ENCODE measurements at places on chromosomes 16 and 17.
A peak's percentile ranks its signal among the peaks of the same experiment; 100 is the strongest.

- no peak for DNase-seq
Measured at GRCh38 chr16:50724306-50724705, 17.6 kb upstream of the CYLD start.

DNA sequence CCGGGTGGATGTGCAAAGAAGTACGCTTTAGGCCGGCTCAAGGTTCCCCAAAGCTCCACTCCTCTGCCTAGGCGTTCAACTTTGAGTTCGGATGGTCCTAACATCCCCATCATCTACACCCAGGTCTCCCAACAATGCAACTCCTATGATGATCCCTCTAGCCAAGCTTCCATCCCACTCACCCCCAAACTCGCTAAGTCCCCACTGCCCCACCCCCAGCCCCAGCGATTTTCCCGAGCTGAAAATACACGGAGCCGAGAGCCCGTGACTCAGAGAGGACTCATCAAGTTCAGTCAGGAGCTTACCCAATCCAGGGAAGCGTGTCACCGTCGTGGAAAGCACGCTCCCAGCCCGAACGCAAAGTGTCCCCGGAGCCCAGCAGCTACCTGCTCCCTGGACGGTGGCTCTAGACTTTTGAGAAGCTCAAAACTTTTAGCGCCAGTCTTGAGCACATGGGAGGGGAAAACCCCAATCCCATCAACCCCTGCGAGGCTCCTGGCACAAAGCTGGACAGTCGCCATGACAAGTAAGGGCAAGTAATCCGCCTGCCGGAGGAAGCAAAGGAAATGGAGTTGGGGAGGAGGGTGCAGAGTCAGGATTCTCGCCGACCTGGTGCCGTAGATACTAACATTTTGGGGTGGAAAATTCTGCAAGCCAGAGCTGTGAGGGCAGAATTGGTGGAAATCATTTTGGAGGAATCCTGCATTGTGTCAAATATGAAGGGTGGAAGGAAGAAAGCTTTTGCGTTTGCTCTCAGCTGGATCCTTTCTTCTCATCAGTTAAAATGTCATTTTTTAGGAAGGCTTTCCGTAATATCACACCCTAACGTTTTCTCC, at the start of gene TP53:
Gene TP53 (minus strand): TSS at position 419 of the 836 bp plus-strand sequence. CDS start 10,896 bp downstream, outside the sequence.
- DNase-seq = peak; percentile 84

GRCh38 chr17:48726114-48726915, 2.2 kb downstream of the HOXB13 start:
- no peak for DNase-seq

- no peak for DNase-seq
Measured at GRCh38 chr17:75411328-75412067, 6.0 kb upstream of the GRB2 start.

GRCh38 chr17:37177254-37177870, 198.4 kb upstream of the C17orf78 start:
- no peak for DNase-seq

DNA sequence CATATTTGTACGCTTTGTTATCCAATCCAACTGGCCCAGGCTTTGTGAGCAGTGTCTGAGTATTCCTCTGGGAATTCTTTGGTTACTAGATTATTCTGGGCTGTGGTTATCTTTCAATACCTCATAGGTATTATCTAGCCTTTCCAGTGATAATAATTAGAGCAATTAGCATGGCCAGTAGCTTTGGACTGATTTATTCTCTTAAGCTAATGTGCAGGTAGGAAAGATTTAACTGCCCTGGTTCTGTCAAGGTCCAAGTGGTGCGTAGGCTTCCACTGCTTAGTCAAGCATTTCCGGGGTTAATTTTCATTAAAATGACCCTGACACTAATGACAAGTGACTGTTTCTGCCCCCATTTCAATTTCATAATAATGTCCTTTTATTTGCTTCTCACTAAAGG, 54.2 kb upstream of the PMFBP1 start:
- no peak for DNase-seq

DNA sequence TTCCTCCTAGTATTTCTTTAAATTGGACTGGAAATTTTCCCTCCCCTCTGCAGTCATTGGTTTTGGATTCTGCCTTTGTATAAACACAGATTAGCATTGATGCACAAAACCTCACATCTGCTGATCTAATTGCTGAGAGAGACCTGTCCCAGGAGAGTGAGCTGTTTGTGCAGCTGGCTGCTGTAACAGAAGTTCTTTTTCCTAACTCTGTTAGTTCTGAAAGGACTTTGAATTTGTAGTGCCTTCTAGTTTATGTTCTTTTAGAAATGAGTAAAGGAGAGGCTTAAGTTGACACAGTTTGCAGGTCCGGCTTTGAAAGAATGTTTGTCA, 45.2 kb upstream of the KPNB1 start:
- no peak for DNase-seq

- no peak for DNase-seq
Measured at GRCh38 chr16:79993629-79994209, 393.2 kb upstream of the MAF start.

GRCh38 chr17:57478478-57479250, 222.3 kb downstream of the MSI2 start:
- DNase-seq = no peak

DNA sequence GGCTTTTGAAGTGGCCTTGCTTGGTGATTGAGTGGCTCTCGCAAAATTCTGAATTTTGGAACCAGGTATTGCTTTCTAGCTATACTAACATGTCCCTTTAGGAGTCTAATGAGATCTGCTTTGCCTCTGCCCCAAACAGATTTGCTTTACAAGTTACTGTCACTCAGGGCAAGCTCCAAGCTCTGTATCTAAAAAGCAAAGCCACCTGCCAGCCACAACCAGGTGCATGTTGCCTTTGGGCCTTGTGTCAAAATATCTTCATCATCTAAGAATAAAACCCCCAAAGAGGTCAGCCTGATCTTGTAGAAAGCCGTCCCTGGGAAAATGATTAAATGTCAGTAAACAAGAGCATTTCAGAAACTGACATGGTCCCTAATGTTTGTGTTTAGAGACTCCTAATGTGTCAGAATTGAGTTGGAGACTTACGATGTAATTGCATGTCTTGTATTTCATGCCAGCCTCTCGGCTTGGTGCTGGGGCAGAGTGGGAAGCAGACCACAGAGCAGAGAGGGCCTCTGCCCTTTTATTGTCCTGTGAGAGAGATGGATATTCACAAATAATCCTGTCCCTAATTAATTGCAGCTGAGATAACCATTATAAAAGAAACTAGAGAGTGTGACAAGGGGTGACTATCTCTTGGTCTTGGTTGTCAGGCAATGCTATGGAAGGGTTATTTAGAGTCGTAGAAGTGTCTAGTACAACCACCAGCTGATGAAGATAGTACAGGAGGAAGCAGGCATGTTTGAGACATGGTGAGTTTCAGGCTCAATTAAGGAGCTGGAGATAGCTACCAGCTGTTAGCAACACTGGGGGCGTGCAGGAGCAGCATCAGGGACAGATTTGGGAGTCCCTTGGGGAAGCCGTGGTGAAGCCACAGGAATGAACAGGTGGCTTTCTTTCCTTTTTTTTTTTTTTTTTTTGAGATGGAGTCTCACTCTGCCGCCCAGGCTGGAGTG, 90.7 kb downstream of the PITPNC1 start:
- no peak for DNase-seq

DNA sequence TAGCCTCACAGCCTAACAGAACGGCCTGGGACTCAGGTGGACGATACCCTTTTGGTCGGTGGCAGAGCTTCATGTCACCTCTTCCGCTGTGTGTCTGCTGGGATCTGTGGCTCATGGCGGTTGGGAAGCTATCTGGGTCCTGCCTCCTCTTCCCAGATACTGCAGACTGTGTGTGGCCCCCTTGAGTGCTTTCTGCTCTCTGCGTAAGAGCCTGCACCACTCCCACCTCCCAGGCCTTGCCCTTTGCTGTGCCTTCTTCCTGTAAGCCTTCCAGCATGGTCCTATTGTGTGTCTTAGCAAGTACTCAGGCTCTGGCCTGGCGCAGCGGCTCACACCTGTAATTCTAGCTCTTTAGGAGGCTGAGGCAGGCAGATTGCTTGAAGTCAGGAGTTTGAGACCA, 17.5 kb upstream of the ADCY7 start:
- no peak for DNase-seq

DNA sequence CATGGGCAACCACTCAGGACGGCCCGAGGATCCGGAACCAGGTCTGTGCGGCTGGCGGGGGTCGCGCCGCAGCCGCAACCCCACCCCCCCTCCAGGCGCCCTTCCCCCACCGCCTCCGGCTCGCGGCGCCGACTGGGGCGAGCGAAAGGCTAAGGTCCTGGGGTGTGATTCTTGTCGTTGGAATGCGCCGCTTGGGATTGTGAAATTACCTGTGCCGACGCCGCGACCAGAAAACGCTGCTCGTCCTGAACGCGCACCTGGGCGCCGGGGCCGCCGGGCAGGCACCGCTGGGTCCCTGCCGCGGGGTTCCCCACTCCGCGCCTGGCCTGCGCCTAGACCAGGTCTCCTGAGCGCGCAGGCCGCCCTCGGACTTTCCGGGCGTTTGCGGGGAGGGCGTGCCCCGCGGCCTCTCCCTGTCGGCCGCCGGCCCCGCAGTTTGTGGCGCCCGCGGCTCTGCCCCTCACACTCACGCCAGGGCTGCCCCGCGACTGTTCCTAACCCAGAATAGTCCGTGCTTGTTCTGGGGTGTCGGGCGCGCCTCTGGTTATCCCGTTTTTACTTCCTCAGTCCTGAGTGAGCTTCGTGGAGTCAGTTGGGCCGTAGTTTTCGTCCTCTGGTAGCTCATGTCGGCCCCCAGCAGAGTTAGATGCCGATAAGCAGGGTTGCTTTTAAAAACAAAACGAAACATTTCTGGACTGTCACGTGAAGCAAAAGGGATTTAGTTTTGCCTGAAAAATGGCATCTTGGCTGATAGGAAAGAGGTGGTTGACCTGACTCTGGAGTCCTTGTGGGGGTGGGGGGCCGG, 147.2 kb downstream of the SPECC1 start:
- DNase-seq = peak; percentile 52

DNA sequence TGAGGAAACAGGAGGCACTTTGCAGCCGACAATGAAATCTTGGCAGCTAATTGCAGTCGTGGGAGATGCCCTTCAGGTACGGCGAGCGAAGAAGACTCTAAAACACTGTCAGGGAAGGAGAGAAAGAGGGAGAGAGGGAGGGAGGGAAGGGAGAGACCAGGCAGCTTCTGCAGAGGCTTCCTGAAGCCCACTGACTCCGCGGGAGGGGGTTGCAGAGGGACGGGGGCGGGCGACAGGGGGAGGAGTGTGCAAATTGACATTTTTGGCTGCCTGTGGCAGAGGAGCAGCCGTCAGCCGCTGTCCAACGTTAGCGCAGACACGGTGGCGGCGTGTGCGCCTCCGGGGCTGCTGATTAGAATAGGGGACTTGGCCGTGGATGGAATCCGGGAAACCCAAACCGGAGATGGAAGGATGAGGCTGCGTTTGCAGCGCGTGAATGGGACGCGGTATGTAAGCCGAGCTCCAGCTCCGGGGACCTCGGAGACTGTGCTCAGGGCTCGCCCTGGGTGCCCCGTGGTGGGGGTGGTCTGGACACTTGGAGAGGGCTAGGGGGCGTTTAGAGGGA, 849.1 kb upstream of the RBFOX1 start:
- DNase-seq = no peak

DNA sequence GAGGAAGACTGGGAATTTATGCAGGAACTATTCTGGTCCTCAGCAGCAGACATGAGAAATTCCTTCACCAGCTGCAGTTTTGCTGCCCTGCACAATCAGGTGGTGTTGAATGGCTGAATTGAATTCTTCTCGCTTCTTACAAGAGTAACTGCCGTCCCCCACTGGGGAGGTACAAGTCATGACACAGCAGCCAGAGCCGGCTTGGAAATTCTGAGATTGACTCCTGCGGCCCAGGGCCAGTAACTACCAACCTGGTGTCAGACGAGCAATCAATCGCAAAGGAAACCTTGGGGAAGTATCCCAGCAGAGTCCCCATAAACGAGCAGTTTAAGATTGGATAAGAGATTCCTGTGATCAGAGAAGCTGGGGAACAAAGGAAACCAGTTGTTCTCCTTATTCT, 30.7 kb downstream of the KNOP1 start:
- no peak for DNase-seq

DNA sequence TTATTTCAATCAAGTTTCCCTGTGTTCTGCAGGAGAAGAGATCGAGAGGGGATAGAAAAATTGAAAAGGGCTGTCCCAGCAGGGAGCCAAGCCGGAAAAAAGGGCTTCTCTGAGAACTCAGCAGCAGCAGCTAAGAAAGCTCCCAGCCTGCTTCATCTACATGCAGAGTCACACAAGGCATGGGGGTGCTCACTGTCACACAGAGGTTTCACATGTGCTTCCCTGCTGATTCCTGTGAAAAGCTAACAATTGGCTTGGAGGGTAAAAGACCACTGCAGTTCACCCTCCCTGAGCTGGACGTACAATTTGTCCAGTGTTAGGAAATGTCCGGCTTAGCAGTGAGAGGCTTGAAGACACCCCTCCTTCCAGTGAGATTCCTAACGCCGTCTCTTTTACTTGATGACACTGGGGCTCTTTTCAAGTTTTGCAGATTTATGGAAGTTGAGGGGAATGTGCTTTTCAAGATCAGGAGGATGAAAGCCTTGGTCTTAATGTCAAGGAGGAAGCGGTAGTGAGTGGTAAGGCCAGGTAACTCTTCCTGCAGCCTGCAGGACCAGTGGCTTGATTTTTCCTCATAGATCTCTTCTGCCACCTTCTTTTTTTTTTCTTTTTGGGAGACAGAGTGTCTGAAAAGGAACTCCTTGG, 85.6 kb downstream of the WNT3 start:
- DNase-seq = no peak

DNA sequence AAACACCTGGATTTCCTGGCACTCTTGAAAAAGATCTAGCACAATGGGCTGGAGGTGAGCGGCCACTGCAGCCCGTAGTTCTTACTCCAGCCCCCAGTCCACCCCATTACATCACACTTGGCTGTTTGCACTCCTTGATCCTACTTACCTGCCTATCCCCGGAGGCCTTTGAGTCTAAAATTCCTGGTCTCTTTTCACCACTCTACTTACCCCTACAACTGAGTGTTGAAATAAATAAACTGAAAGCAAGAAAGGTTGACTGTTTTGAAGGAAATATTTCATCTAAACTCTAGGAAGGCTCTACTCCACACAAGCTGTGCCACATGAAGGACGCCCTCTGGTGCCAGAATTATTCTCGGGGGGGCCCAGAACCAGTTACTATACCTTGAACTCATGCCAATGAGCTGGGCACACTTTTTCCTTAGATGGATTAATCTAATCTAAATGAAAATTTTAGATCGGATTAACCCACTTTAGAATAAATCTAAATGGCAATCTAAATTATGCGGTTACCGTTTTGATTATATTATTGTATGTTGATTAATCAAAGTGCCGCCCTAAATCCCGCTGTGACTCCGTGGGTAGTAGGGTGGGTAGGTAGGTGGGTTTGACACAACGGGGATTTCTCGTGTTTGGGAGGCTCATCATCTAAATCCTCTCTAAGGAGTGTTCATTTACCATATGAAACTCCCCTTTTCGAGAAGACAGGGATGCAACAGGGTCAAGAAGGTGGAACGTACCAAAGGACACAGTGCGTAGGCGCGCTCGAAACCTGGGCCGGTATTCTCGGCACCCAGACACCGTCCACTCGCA, 651 bp upstream of the EIF1 start:
- DNase-seq = peak; percentile 63

DNA sequence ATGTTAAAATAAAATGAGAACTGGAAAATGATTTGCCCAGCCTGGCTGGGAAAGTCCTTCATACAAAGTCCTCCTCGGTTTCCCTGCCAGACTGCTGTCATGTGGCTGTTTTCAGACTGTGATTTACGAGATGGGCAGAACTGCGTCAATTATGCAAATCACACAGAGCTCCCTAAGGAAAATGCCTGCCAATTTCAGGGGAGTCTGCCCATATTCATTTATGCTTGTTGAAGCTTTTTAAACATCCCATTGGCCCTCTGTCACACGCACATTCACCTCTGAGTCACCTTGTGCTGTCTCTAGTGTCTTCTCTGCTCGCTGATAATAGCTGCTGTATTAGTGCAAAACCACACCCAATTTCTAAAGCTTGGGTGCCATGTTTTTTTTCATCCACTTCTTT, 81.7 kb upstream of the FAM20A start:
- no peak for DNase-seq

- no peak for DNase-seq
Measured at GRCh38 chr16:80586476-80586875, 45.7 kb downstream of the DYNLRB2 start.
